ENCODE measurements at places on chromosomes 13 and 19.

DNA sequence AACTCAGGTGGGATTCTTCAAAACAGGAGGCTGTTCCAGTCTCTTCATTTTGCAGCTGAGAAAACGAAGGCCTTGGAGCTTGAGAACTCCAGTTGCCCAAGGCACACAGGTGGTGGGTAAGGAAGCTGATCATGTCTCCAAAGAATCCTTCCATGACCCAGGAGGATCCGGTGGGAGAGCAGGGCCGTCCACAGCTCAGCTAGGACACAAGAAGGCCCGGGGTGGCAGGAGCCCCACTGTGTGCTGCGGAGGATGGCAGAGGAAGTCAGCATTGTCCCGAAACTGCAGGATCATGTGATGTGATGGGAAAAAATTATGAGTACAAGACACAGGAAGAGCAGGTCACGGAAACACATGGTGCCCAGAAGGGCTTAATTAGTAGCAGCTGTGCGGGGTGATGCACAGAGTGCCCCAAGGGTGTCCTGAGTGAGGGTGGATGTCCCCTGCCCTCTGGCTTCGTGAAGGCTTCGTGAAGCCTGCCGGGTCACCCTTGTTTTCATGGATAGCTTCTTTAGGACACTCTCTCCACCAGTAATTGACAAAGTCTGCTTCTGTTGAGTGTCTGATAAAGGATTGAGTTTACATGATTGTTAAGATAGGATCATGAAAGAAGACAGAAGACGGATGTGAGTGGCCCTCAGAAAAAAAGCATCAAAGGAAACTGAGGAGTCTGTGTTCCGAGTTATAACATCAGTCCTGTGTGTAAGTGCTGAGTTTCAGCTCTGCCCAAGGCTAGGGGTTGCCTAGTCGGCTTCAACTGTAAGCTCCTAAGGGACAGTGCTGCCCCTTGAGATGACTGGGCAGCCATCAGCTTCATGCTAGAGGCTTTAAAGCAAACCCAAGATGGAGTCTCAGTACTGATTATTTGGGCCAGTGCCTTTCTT lies 33.8 kb upstream of the SACS start:
- DNase-seq, result no peak

DNA sequence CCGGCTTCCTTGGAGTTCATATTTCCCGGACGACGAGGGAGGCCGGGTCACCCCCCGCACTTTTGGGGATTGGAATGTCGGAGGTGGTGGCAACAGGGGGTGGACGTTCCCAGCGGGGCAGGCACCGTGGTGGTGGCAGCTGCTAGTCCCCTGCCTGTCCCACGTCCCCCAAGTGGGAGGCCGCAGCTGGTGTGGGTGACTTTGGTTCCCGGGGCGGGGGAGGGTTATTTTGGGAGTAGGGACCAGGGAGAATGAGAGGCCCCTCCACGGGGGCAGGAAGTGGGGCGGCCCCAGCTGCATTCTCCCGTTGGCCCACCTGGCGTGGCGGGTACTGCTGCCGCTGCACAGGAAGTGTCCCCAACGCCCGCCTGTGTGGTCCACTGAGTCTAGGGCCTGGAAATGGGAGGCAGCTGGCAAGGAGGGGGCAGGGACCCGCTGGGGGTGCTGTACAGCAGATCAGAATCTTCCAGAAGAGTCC lies 11.1 kb upstream of the PLIN3 start:
- DNase-seq, result peak; percentile 95

DNA sequence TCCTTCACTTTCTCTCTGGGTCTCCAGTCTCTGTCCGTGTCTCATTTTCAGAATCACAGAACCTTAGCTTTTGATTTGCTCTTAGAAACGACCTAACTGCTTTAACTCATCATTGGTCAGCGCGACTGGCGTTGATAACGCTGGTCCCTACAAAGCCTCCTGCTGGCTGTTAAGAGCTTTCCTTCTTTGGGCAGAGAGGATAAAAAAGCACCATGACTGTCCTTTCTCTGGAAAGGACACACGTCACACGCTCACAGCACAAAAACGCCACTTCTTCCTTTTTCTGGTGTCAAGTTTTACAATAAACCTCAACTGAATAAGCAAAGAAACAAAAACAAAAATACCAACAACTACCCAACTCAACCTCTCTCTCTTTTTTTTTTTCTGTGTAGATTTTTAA lies 1.7 kb upstream of the KLK12 start:
- DNase-seq, result no peak

- no peak for DNase-seq
Measured at GRCh38 chr19:48502350-48503018, 9.2 kb downstream of the LMTK3 start.

- no peak for DNase-seq
Measured at GRCh38 chr13:110307767-110308655, 927 bp downstream of the COL4A2 start.

DNA sequence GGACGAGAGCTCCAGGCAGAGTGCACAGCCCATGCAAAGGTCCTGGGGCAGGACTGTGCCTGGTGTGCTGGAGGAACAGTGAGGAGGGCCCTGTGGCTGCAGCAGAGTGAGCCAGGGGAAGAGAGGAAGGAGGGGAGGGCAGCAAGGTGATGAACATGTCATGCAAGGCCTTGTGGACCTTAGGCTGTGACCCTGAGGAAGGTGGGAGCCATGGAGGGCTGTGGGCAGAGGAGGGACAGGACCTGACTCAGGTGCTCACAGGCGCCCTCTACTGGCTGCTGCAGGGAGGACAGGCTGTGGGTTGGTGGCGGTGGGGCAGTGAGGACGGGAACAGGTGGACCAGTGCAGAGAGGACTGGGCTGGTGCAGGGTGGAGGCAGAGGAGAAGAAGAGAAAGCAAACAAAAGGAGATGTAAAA lies 170.3 kb downstream of the PTPRS start:
- DNase-seq, result no peak

DNA sequence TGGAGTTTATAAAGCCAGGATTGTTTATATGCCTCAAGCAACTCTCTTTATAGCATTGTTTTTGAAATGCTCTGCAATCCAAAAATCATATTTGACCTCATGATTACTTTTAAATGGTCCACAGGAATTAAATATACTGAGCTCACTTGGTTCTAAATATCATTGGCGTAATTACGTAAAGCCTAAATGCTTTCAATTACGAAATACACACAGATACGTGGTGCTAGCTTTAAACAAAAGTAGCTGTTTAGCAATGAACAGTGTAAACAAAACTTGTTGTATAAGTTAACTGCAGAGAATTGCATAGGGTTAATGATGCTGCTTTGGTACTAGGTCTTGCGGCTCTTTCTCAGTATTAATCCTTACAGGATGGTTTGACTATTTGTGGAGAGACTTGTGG lies 346.6 kb downstream of the COG6 start:
- DNase-seq, result no peak
